ENCODE measurements at places on chromosomes 2 and 18.
A peak's percentile ranks its signal among the peaks of the same experiment; 100 is the strongest.

GRCh38 chr2:184004289-184004947, 593.9 kb upstream of the ZNF804A start:
- DNase-seq, result peak; percentile 29

GRCh38 chr2:43326101-43326825, 99.9 kb upstream of the ZFP36L2 start:
- no peak for DNase-seq

DNA sequence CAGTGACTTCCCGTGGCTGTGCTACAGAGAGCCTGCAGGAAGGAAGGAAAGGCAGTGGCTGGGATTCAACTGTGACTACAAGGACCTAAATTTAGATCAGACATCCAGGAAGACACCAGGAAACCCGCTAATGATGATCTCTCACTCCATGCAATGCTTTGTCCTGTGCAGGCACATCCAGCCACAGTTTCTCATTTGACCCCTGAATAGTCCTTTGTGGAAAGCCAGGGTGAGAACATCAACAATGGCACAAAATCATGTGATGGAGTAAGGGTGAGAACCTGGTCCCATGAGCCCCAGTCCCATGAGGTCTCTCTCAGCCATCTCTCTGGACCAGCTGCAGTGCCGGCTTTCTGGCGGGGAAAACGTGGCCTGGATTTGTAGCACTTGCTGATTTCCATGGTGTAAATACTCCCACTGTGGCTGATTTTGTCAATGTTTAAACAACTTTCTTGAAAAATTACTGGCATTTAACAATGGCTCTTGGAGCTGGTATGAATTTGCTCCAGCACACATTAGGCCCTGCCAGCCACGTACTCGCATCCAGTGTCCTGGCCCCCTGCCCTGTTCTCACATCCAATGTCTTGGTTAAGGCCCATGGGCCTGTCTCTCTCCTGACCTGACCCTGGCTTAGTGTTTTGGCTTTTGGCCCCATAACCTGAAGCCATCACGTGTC, 159.0 kb upstream of the HAAO start:
- no peak for DNase-seq

DNA sequence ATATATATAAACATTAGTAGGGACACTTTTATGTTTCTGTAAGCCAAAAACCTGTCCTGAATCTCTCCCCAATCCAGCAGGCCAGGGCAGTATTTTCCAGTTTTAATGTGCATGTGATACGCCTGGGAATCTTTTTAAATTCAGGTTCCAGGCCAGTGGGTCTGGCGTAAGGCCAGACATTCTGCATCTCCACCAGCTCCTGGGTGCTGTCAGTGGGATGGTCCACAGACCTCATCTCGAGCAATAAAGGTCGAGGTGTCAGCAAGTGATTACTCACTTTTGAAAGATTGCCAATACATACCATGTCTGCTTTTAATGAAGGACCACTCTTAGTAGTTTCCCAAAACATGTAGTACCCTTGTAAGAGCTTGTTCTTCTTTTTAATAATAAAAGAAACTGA, 189.9 kb upstream of the SH3BP4 start:
- DNase-seq, result peak; percentile 50

DNA sequence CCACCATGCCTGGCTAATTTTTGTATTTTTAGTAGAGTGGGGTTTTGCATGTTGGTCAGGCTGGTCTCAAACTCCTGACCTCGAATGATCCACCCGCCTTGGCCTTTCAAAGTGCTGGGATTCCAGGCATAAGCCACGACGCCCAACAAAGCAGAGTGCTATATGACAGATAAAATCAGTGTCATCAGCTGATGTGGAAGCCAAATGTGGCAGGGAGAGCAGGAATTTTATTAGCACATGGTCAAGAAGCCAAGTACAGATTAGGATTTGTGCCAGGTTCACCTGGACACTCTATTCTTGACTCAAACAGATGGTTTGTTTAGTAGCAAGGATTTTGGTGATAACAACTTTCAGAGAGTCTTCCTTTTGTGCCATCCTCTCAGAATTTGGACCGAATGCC, 62.7 kb downstream of the LCLAT1 start:
- DNase-seq, result no peak

DNA sequence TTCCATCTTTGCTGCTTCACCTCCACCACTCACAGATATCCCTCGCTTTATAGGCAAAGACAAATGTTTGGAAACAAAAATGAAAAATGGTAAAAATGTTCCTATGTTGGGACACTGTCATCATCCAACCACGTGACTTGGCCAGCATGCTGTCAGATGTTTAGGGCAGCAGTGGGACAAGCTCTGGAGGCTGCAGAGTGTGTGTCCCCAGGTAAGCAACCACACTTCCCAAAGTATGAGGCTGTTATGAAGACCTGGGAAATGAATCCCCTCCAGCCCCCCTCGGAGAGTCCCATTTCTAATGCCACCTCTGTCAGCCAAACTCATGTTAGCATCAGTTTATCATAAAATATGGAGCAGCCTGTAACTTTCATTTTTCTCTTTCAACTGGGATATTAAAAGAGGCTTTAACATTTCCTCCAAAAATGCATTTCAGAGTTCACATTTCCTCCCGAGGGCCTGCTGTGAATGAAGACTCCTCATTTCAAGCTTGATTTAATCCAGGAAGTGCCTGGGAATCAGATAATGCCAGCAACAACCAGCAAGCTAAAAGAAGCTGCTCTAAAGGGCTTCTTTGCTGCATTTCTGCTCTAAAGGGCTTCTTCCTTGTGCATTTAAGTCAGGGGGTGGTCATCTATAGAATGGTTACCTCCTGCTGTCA, 66.2 kb downstream of the APOB start:
- DNase-seq, result no peak

All from fibroblast of upper back skin (primary cell).